Keratinocyte (primary cell): ENCODE measurements at places on chromosomes 1 and 21.

DNA sequence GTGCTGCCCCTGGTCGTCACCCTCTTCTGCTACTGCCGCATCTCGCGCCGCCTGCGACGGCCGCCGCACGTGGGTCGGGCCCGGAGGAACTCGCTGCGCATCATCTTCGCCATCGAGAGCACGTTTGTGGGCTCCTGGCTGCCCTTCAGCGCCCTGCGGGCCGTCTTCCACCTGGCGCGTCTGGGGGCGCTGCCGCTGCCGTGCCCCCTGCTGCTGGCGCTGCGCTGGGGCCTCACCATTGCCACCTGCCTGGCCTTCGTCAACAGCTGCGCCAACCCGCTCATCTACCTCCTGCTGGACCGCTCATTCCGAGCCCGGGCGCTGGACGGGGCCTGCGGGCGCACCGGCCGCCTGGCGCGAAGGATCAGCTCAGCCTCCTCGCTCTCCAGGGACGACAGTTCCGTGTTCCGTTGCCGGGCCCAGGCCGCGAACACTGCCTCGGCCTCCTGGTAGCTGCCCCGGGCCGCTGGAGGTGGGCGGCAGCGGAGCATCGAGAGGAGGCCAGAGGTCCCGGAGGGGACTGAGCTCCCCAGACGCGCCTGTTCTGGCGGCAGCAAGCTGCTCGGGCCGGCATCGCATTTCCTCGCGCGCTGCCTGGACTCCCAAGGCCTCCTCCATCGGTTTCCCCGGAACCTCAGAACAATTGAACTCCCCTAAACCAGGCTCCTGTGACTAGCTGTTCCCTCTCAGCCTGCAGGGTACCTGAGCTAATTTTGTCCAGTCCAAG lies 1.1 kb downstream of the GPR25 start:
- no peak for DNase-seq

- DNase-seq, result no peak
Observed at GRCh38 chr1:202329891-202330290, 11.8 kb downstream of the UBE2T start.

GRCh38 chr1:16420424-16421118 lies 16.7 kb downstream of the SPATA21 start:
- no peak for DNase-seq

- no peak for DNase-seq
Observed at GRCh38 chr1:173507205-173507846, 30.2 kb downstream of the PRDX6 start.

GRCh38 chr1:63777286-63777685 lies 3.5 kb downstream of the ROR1 start:
- no peak for DNase-seq

GRCh38 chr1:204114606-204115005 lies 37.2 kb downstream of the ETNK2 start:
- DNase-seq, result no peak

GRCh38 chr1:54125386-54126070 lies 27.3 kb downstream of the CDCP2 start:
- no peak for DNase-seq

GRCh38 chr1:210728437-210729149 lies 399.9 kb downstream of the HHAT start:
- no peak for DNase-seq

GRCh38 chr1:235724730-235725129 lies 75.1 kb upstream of the GNG4 start:
- DNase-seq, result no peak

DNA sequence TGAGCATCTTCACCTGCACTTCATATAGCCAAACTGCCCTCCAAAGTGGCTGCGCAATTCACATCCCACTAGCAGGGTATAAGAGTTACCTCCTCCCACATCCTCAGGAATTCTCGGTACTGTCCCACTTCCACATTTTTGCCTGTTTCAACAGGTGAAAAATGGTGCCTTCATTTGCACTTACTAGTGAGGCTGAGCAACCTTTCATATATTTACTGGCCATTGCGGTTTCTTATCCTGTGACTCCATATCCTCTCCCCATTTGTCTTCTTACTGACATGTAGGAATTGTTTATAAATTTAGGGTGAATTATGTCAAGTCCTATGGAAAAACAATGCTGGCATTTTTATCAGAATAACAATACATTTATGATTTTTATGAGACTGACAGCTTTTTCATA lies 61.9 kb downstream of the NIBAN1 start:
- DNase-seq, result no peak

- DNase-seq, result no peak
Observed at GRCh38 chr1:32180186-32181060, 948 bp downstream of the TXLNA start.

- no peak for DNase-seq
Observed at GRCh38 chr1:88658419-88658818, 25.7 kb upstream of the PKN2 start.

- no peak for DNase-seq
Observed at GRCh38 chr1:175071276-175071943, 3.8 kb downstream of the TNN start.

GRCh38 chr1:55536545-55536865 lies 321.3 kb upstream of the USP24 start:
- DNase-seq, result no peak

- DNase-seq, result no peak
Observed at GRCh38 chr1:180928331-180929230, 15.9 kb downstream of the KIAA1614 start.

DNA sequence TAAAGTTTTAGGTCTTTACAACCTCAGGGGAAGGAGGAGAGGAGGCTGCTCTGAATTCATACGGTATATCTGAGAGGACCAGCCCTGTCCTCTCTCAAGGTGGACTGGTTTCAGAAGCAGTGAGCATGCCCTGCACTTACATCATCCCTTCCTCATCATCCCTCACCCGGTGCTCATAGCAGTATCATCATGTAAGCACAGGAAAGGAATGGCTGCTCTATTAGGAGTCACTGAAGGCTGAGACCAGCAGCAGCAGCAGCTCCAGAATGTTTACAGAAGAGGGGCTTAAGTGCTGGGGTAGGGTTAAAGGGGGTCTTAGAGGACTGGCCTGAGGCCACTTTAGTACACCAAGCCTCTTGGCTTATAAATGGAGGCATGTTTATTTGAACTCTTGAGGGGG lies 185.9 kb downstream of the AK5 start:
- DNase-seq, result no peak

GRCh38 chr1:59345221-59345620 lies 48.3 kb downstream of the FGGY start:
- no peak for DNase-seq

GRCh38 chr1:155850345-155850744 lies 6.7 kb downstream of the GON4L start:
- no peak for DNase-seq

GRCh38 chr1:184753608-184754475 lies 816 bp downstream of the EDEM3 start:
- no peak for DNase-seq

- DNase-seq, result no peak
Observed at GRCh38 chr1:104402178-104402577, 652.5 kb downstream of the AMY1C start.

DNA sequence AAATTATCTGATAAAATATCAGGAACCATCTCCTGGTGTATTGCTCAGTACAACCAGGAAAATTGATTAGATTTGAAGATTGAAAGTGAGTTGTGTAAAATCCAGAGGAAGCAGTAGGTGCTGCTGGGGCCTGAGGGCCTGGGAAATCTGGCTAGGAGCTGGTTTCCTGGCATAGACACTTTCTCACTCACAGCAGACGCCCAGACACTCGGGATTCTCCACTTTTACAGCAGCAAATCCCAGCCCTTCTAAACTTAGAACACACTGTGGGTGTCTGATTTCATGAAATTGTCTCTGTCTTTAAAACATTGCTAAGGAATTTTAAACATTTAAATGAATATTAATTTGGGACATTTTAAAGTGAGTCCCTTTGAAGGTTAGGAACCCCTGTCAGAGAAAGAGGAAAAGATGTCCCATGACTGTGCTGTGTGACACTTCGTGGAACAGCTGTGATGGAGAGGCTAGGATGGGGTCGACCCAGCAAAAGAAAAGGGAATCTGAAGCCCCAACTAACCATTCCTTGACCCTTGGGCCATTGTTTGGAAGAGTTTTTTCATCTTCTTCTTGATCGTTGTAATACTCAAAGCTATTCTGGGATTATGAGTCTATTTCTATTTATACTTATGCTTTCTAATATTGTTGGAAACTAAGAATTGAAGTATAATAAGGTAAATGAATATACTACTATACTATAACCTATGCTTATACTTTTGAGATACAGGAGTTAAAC lies 49.0 kb upstream of the VAMP3 start:
- no peak for DNase-seq

DNA sequence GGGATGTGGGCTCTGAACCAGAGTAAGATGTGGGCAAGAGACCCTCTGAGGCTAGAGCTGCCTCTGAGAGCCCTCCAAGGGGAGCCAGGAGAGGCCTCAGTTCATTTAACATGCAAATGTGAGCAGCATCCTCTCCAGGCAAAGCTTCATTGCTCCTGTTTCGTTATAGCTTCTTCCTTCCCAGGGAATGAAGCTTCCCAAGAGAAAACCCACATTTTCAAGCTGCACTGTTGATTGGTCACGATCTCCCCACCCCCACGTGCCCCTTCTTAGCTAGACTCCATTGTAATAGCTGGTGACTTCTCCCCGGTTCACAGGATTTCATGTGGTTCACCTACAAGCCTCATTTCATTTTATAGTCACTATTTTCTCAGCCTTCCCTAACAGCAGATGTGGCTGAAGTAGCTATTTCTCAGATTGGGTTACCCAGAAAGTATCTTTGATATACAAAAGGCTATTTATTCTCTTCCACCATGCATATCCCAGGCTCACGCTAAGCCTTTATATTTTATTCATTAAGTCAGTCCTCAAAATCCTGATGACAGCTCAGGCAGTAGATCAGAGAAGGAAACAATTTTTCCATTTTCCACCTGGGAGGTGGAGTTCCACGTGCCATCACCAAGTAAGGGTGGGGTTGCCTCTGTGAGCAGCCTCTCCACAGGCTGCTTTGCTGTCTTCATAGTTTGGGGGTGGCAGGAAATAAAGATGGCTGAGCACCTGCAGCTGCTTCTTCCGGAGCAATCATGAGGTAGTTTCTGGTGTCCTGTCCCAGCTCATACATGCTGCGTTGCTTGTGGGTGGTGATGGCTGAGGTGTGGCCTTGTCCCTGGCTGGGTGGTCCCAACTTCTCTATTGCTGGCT lies 178.3 kb upstream of the RAB4A start:
- no peak for DNase-seq

GRCh38 chr1:236429715-236430274 lies 35.7 kb downstream of the EDARADD start:
- DNase-seq, result no peak

GRCh38 chr1:109627692-109628399 lies 8.2 kb downstream of the AMPD2 start:
- DNase-seq, result no peak

- DNase-seq, result no peak
Observed at GRCh38 chr1:236523704-236524141, at the start of gene LGALS8. TSS of gene LGALS8 (plus strand) at chr1:236523982. CDS start at chr1:236526071, 2,089 bp downstream.

DNA sequence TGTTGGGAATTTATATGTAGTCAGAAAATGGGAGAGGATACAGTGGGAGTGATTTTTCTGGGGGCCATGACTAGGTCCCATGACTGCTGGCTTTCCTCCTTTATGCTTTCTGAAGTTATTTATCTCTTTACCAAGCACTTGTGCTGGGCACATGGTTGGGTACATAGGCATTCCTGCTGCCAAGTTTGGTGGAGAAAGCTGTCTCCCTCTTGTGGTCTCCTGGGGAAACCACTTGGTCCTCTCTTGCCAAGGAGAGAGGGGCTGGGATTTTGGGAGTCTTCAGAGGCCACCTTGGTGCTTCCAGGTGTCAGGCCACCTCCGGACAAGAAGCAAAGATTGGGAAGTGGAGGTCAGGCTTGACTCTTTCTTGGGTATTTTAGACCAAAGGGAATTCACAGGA lies 120.2 kb upstream of the KCNE2 start:
- no peak for DNase-seq
